Activated CD4-positive, CD25-positive, alpha-beta regulatory T cell (primary cell): ENCODE measurements at places on chromosomes 11 and 22.

GRCh38 chr11:124970925-124971324 is 16.9 kb downstream of the CCDC15 start:
- no peak for DNase-seq

- DNase-seq: no peak
These were observed 8.6 kb downstream of the NECTIN1 start for GRCh38 chr11:119720311-119720913.

DNA sequence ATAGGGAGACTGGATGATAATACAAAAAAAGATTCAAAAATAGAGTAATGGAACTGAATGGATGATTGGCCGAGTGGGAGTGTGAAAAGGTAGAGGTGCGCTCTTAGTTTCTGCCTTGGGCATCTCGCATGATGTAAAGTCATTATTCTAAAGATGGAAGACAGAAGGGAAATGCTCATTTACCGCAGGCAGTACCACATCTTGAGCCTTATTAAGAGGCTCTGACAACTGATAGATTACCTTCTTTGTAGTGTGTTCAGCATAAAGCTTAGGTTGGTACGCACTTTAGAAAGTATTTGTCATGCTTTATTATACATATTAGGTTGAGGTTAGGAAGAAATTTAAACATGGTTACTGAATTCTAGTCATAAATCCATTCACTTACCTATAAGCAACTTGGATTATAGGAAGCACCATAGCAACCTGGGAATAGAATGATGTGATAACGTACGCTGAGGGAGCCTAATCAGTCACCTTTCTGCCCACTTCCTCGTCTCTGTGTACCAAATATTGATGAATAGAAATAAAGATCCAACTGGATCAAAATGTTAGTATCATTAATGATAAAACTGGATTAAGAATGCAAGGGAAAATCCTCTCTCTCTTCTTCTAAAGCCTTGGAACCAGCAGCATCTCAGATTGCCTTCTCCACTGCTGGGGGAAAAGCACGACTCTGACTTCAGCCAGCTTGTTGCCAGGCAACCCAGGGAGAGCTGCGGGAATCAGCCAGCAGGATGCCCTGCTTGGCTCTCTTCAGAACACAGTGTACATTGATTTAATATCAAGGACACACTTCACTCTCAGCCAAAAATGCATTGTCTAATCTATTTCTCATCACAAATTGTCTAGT is 29.0 kb upstream of the VWA5A start:
- no peak for DNase-seq

DNA sequence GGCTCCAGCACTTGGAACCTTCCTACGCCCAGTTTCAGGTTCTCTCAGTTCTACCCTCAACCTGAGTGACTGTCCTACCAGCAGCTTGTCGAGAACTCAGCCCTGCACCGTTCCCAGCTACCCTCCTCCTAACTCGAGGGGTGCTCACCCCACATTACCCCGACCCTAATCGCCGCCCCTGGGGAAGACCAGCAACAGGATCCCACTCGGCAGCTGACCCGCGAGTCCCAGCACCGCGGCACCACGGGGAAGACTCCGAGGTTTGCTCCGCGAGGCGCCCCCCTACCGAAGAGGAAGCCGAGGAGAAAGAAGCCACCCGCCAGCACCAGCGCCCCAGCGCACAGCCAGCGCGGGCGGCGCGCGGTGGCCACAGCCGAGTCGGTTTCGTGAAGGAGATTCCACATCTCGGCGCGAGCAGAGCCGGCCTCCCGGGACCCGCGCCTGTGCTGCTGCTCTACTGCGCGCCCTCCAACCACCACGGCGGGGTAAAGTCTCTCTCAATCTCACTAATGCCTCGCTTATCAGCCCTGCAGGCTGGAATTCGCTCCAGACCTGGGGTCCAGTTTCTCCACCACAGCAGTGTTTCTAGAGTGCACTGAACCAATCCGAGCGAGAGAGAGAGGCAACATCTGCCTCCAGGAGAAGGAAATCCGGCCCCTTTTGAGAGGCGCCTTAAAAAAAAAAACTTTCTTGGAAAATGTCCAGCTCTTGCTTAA is at the start of gene FOLH1:
TSS of gene FOLH1 (minus strand) at position 597 of the 716 bp plus-strand sequence. CDS start at position 404, 193 bp downstream.
- no peak for DNase-seq

DNA sequence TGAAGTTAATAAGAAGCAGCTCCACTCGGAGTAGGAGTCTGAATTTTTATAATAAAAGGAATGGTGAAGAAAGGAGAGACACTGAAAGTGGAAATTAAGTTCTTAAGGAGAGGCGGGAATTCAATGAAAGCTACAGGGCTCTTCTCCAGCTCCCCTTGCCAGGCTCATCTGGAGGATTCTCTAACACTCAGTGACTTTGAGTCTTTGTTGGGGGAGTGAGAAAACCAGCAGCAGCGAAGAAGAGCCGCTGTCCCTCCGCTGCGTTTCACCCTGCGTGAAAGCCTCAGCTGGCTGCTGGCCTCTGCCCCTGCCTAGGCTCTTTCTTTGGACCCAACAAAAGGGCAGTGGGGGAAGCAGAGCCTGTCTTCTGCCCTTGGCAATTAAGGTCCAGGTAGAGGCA is 113.0 kb downstream of the NTM start:
- DNase-seq: no peak

DNA sequence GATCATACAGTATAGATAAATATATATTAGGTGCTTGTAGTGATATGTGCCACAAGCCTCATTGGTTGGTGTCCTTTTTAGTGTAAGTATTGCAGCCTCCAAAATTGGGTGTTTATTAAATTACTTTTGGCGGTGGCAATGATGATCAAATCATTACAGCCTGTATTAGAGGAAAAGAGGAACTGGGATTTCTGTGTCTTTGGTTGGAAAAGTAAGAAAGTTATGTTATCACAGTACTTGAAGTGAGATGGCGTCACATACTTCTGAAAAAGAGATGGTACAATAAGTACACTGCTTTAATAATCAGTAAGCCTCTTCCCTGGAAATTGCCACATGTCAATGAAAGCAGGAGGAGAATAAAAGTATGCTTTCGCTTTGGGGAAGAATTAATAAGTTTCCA is 523 bp upstream of the MPZL3 start:
- DNase-seq: no peak

DNA sequence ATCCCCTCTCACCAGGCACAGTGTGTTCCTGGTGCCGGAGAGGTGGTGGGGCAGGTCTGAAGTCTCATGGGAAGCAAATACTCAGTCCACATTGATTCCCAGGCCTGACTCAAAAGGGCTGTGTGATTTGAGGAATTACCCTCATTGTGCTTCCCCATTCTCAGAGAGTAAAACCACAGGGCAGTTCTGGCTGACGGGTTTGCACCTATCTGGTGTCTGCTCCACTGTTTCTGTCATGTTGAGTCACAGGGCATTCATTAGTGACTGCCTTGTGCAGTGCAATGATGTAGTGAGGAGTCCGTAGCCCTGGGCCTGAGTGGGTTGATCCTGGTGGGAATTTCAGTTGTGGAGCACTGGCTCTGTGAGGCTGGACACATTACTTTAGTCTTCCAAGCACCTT is 85.2 kb upstream of the ARHGAP20 start:
- no peak for DNase-seq

GRCh38 chr22:46797355-46797754 is 34.9 kb downstream of the TBC1D22A start:
- no peak for DNase-seq

DNA sequence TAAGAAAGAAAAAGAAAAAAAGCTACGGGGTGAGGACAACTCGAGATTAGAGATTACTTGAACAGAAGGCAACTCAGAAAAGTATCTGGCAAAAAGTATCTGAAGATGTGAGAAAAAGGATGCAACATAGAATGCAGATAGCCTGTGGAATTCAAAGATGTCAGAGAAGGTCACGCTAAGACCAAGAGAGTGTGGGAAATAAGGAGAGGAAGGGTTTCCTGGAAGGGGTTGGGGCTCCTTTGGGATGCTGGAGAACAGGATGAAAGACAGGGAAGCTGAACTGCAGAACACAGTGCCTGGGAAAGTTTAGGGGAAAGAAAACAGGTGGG is 1.2 kb downstream of the GUCY1A2 start:
- DNase-seq: no peak

DNA sequence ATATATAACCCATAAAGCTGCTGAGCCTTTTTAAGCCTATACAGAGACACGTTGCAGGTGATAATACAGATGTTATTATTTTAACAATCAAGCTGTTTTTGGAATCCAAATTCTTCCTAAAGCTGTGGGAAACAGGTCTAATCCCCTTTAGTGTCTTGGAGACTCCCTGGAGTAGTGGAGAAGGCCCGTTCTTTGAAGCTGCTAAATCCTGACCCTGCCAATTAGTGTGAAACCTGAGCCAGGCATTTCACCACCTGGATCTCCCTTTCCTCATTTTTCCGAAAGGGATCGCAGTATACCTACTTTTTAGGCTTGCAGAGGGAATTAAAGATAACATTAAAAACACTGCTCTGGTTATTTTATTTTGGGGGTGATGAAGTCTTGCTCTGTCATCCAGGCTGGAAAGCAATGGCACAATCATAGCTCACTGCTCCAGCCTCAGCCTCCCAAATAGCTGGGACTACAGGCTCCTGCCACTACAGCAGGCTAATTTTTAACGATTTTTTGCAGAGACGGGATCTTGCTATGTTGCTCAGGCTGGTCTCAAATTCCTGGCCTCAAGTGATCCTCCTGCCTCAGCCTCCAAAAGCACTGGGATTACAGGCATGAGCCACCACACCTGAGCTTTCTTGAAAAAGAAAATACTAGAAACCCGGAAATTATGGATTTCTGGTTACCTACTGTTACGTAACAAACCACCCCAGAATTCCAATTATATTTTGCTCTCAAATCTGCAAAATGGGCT is 1.7 kb upstream of the EIF4ENIF1 start:
- no peak for DNase-seq

- no peak for DNase-seq
These were observed 177.3 kb upstream of the C11orf58 start for GRCh38 chr11:16561150-16561549.

DNA sequence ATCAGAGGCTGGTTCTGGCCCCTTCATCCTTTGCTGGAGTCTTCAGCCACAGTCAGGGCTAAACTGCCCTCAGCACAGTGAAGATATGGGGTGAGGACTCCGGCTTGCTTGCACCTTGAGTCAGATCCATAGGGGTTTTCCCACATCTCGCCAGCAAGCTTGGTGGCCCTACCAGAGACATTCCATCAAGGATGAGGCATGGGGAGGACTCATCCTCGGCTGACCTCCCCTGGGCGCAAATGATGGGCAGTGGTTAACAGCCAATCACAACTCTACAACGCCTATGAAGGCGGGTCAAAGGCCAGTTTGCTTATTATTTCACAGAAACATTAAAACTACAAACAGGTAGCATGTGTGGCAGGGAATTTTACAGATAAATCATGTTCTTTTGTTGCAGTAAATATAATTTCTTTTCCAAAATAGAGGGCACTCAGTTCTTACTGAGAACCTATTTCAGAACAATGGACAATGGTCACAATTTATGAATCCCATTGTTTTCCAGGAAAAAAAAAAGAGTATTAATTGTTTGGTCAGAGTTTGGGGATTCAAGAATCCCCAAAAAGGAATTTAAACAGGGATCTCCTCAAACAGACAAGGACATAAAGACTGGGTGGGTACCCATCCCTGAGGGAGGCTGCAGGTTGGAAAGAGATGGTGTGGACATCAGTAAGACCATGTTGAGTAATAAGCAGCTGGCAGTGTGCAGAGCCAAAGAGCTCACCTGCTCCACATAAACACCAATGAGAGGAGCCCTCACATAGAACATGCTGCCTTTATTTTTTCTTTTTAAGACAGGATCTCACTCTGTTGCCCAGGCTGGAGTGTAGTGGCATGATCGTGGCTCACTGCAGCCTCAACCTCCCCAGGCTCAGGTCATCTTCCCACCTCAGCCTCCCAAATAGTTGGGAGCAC is 14.8 kb downstream of the PLAAT3 start:
- no peak for DNase-seq

GRCh38 chr22:25062386-25063085 is 110.0 kb downstream of the KIAA1671 start:
- no peak for DNase-seq

GRCh38 chr22:34709641-34710040 is 356.3 kb upstream of the ISX start:
- no peak for DNase-seq

DNA sequence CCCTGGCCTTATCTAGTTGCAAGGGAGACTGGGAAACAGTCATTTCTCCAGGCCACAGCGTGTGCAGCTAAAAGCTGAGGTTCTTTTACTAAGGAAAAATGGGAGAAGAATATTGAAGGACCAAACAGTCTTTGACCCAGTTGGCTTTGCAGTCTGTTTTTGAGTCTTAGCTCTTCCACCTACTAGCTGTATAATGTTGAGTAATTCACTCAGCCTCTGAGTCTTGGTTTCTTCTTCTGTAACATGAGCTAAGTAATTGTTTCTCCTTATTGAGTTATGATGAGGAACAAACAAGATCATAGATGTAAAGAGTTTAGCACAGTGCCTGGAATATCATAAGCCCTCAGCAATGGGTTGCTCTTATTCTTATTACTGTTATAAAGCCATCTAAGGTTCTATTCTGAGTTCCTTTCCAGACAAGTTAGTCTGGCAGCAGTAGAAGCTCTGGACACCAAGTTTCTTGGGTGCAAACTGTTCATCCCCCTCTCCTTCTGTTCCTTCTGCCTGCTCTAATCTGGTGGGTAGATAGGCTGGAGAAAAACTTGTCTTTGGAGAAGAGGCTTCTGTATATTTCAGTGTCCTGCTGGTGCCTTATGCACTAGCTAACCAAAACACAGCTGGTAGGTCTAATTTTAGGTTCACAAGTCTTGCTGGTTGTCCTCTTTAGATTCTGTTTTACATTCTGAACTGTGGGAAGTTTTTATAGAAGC is 13.5 kb downstream of the TRIM44 start:
- DNase-seq: no peak

DNA sequence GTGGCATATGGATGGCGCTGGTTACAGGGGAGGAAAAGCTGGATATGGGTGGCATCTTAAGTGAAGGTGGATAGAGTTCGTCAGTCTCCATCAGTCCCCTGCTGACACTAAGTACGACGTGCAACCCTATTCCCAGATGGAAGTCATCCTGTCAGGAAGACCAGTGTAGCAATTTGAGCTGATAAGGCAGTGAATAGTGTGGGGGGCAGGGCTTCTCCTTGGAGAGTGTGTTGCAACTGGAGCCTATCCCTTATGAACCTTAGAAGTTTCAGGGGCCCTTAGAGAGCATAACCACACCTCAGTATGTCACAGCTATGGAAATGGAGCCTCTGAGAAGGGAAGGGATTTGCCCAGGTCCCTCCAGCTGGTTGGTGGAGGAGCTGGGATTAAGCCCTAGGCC is 36.1 kb upstream of the ANKK1 start:
- no peak for DNase-seq

GRCh38 chr22:45612451-45612901 is 59.2 kb upstream of the ATXN10 start:
- no peak for DNase-seq
